ENCODE measurements at places on chromosomes 6 and 20.

DNA sequence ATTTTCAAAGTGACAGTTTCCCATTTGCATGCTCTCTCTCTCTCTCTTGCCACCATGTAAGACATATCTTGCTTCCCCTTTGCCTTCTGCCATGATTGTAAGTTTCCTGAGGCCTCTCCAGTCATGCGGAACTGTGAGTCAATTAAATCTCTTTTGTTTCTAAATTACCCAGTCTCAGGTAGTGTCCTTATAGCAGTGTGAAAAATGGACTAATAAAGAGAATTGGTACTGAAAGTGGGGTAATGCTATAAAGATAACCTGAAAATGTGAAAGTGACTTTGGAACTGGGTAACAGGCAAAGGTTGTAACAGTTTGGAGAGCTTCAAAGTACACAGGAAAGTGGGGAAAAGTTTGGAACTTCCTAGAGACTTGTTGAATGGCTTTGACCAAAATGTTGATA, 389.8 kb downstream of the GRIK2 start:
- no peak for DNase-seq

GRCh38 chr20:49505518-49505917, 23.1 kb upstream of the KCNB1 start:
- peak; percentile 48 for DNase-seq

- no peak for DNase-seq
These were observed 25.5 kb downstream of the ENTPD6 start for GRCh38 chr20:25220810-25221591.

GRCh38 chr6:26234421-26235301, 130.3 kb upstream of the BTN3A2 start:
- peak; percentile 88 for DNase-seq

DNA sequence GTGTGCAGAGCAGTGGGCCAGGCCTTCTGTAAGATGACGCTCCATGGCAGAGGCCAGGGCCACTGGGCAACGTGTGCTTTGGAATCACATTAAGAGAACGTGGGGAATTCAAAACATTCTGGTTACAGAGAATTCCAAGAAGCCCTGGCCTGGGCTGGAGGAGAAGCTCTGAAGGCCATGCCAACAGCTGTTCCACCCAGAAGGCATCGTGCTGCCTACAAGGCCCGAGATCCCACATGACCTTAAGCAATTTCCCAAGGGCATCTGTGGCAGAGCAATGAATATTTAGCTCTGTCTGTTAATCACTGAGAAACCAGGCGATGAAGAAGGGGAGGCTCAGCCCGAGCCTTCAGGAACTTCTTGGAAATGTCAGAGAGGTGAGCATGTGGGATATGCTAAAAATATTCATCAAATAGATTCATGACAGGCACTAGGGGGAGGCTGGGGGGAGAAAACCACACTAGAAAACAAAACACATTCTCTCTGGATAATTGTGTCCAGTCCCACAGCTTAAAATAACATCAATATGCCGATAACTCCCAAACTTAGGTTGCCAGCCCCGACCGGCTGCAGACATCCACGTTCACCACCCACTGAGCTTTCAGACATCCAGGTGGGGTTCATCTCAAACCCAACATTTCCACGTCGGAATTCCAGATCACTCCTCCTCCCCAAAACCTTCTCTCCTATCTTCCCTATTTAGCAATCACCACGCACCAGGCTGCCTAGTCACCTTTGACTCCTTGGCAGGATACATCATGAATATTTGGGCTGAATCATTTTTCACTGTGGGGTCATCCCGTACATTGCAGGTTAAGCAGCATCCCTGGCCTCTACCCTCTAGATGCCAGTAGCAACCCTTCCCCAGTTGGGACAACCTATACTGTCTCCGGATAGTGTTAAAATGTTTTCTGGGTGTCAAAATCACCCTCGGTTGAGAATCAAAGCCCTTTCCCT, 6.6 kb downstream of the SULF2 start:
- DNase-seq: peak; percentile 53

DNA sequence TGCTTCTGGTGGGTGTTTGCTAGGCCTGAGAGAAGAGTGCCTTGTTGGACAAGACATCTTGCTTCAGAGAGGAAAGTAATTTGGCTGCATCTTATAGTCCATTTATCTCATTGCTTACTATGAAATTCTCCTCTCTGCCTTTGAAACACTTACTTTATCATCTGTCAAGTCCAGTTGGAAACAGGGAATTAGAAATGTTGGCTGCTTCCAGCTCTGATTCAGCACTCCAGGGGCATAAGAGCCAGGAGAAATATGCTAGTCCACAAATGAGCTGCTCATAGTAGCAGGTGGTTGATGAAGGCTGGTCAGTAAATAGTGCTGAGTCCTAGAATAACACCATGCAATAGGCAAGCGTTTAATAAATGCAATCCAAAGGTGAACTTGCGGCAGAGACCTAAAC, 227.1 kb downstream of the SLC35F1 start:
- no peak for DNase-seq

DNA sequence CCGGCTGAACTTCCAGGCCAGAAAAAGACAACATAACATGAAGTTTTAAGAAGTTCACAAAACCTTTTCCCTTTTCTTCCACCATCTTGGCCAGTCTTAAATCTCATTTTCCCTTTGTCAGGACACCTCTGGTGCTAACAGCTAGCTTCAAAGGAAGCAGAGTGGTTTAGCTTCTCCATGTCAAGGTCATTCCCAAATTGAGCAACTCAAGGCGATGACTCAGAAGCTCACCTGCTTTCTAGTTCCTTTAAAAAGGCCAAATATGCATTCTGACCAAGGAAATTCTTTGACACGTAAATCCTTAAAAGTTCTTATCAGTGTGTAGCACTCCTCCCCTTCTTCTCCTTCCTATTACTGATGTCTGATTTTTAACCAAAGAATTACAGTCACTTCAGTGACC, 69.6 kb upstream of the VGLL2 start:
- no peak for DNase-seq

- DNase-seq: no peak
These were observed 7.6 kb downstream of the PTPN1 start for GRCh38 chr20:50517817-50518154.

DNA sequence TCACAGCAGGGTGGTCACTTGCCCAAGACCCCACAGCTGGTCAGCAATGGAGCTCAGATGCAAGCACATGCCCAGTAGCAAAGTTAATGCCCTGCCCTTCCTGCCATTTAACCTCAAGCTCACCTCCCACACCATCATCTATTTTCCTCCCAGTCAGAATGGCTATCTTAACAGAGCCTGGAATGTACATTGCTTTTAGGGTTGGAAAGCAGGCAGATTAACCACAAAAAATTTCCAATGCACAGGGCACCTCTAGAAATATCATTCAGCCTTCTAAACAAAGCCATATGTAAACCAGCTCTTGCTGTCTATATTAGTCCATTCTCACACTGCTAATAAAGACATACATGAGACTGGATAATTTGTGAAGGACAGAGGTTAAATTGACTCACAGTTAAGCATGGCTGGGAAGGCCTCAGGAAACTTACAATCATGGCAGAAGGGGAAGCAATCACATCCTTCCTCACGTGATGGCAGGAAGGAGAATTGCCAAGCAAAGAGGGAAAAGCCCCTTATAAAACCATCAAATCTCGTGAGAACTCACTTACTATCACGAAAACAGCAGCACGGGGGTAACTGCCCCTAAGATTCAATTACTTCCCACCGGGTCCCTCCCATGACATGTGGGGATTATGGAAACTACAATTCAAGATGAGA, 106.9 kb downstream of the FYN start:
- DNase-seq: peak; percentile 86

Measured in fibroblast of skin of abdomen (primary cell).